Prostate gland (tissue), 2 donors: ENCODE measurements at places on chromosomes 3 and 15.

DNA sequence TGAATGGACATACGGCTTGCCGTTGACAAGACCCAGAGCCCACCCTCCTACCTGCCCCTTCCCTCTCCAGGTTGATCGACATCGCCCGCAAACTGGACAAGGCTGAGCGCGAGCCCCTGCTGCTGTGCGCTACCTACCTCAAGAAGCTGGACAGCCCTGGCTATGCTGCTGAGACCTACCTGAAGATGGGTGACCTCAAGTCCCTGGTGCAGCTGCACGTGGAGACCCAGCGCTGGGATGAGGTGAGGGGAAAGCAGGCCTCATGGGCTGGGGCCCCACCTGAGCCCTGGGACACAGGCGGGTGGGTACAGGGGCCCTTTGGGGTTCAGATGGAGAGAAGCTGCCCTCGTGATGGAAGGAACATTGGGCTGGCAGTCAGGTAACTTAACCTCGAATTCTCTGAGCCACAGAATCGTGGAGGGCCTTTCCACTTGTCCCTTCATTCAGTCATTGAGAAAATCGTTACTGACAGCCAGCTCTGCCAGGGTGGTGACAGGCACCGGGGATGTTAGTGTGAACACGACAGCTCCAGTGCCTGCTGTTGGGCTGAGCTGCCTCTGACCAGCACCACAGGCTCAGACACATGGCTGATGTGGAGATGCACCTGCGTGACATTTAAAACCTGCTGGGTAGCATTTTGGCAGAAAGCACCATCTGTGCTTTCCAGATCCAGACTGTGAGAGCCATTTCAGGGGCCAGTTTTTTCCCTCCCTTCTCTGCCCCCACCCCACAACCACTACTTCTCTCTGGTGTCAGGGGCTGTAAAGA lies 25.6 kb upstream of the RHO start:
- DNase-seq, result no peak
- no peaks in the 10 kb centered on the region for H3K27me3 ChIP-seq
- no peak overlapping the region for H3K4me3 ChIP-seq

DNA sequence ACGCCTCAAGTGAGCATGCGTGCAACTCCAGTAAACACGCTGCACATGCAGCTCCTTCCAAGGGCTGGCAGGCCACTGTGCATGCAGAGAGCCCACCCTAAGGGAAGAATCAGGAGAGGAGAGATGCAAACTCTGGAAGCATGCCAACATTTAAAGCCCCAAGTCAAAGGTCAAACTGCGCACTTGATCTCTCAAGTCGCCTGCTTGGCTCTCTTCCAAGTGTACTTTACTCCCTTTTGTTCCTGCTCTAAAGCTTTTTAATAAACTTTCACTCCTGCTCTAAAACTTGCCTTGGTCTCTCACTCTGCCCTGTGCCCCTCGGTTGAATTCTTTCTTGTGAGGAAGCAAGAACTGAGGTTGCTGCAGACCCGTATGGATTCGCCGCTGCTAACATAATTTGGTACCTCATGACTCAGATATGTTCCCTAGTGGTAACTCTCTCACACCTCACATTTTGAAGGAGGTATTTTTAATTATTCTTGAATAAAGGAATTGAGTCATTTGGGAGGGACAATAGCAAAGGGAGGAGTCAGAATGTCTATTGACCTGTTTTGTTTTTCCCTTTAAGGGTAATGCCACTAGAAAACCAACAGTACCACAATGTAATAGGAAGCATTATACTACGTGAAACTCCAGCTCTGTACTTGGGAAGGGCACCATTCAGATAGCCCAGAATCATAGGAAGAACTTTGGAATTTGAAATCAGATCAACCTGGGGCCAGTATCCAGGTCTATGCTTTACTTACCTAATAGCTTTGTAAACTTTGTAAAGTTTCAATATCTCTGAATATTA lies 19.6 kb upstream of the DGKG start:
- no peak overlapping the region for H3K4me3 ChIP-seq
- H3K36me3 ChIP-seq, result no peaks in the 10 kb centered on the region
- DNase-seq, result no peak
- H3K4me1 ChIP-seq, result no peaks in the 10 kb centered on the region

GRCh38 chr3:57226176-57226575 lies 1.4 kb upstream of the APPL1 start:
- H3K27me3 ChIP-seq, result no peaks in the 10 kb centered on the region
- no peaks in the 10 kb centered on the region for H3K36me3 ChIP-seq
- H3K4me3 ChIP-seq, result no peak overlapping the region
- peaks cover 3% of the 10 kb centered on the region for H3K4me1 ChIP-seq
- no peak overlapping the region for H3K27ac ChIP-seq

DNA sequence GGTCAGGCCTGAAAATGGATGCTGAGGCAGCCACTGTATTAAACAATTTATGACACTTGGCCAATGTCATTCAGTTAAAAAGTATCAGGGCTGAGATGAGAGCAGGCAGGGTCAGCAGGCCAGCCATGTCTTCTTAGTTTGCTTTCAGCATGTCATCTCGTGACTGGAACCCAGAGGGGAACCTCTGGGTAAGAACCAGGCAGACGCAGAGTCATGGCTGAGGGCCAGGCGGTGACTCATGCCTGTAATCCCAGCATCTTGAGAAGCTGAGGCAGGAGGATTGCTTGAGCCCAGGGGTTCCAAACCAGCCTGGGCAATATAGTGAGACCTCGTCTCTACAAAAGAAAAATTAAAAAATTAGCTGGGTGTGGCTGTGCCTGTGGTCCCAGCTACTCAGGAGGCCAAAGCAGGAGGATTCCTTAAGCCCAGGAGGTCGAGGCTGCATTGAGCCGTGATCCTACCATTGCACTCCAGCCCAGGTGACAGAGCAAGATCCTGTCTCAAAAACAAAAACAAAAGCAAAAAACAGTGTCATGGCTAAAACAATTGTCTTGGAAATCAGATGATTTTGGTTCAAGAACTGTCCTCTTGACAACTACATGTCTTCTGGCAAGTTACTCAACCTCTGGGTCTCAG lies 11.7 kb downstream of the BCL2L10 start:
- H3K27me3 ChIP-seq, result no peaks in the 10 kb centered on the region
- no peaks in the 10 kb centered on the region for H3K4me1 ChIP-seq
- no peaks in the 10 kb centered on the region for H3K36me3 ChIP-seq
- DNase-seq, result no peak
- no peak overlapping the region for H3K4me3 ChIP-seq

DNA sequence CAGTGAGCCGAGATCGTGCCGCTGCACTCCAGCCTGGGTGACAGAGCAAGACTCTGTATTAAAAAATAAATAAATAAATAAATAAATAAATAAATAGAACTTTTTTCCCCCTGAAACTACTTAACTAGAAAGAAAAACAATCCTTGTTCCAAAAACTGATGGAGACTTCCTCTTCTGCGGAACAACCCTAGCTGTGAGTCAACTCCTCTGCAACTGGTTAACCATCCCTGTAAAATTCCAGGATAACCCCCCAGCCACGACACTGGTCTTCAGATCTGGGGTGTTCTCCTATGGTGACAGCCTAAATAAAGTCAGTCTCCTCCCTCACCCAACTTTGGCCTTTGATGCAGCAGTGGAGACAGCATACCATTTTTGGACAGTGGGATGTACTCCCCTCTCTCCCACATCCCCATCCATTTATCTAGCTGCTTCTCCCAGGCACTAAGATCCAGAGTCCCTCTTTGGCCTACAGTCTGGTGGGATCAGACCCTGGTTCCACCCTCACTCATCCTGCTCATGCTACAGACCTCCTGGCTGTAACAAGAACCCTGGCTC lies 352.6 kb downstream of the OCA2 start:
- H3K36me3 ChIP-seq, result no peaks in the 10 kb centered on the region
- no peak overlapping the region for H3K4me3 ChIP-seq
- no peaks in the 10 kb centered on the region for H3K4me1 ChIP-seq
- no peaks in the 10 kb centered on the region for H3K27me3 ChIP-seq
- H3K27ac ChIP-seq, result no peak overlapping the region

DNA sequence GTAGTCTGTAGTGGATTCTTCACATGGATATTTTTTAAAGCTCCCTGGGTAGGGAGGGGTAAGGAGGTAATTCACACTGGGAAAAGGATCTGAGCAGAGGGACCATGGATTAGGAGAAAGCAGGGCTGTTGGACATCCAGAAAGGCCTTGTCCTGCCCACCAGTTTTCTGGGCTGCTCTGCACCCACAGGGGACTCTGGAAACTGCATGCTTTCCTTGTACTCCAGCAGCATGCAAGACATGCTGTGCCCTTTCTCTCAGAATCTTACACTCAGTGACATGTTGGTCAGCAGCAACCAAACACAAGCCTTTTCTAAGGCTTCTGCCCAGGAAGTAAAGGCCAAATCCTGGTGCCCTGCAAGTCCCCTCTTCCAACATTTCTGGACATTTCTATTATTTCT lies 2.5 kb upstream of the FBN1 start:
- H3K27ac ChIP-seq, result no peak overlapping the region
- DNase-seq, result no peak
